ENCODE measurements at places on chromosomes 4 and X.

DNA sequence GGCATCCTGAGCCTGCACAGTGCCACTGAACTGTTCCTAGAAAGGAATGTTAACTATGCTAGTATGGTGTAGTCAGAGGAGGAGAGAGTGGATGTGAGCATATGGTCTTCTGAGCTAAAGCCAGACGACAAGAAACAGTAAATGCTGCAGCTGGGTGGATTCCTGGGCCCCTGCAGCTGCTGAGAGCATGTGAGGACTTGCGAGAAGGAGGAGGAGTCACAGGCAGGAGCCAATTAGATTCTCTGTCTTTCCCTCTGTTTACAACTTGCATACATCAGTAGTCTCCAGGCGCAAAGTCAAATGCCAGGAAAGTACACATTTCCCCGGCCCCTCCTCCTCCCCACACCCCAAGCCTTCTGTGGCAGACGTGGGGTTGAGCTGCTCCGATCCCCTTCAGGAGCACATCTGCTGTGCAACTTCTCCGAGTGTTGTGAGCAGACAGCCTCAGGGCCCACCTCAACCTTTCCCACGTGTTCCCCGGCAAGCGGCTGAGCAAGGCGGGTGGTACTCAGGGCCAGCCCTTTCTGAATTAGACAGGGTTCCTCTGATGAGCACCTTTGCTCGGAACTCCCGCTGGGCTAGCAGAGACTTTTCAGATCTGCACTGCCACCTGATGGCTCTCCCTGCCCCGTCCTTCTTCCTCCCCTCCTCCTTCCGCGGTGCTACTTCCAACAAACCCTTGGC is 108.7 kb upstream of the ATP6AP2 start:
- DNase-seq = peak; percentile 22

DNA sequence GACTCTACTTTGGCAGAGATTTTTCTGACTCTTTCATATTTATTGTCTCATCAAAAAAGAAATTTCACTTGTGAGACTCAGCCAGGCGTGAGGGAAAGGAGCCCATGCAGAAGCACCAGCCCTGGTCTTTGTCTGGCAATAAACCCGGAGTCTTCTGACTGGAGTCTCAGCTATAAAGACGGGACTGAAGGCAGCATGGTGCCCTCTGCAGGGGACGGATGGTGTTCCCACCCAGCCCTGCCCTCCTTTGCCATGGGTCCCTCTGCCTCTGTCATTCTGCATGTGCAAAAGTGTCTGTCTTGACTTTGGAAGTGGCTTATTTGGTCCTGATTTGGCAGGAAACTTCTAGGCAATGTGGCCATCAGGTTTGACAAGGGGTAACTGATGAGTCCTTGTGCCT is 14.2 kb downstream of the ZNF185 start:
- DNase-seq = no peak

DNA sequence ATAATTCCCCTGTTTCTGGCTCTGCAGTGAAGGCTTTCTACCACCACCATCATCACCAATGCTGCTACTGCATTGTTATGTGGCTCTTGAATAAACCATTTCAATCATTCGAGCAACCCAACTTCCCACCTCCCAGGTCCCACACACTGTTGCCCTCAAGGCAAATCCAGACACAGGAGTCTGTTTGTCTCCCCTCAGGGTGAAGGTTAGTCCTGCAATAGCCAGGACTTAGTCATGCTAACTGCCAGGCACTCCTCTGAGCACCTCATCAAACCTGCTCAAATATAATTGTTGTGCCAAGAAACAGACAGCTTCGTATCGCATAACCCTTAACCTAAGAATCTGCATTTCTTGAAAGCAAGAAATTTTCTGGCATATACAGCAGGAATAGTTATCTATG is 213.2 kb downstream of the KDR start:
- no peak for DNase-seq

DNA sequence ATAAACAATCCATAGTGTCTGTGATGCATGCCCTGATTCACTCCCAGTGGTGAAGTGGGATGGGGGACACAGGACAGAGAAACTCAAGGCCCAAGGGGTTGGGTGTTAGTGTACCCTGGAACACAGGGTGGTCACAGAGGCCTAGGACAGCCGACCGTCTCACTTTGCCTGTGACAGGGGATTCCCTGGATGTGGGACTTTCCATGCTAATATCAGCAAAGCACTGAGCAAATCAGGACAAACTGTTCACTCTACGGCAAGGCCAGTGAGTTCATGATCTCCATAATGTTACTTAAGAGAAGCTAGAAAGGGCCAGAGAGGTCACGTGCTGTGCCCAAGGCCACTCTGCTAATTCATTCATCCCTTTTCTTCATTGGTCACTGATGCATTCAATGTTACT is 158.7 kb upstream of the RBPJ start:
- DNase-seq = peak; percentile 33

DNA sequence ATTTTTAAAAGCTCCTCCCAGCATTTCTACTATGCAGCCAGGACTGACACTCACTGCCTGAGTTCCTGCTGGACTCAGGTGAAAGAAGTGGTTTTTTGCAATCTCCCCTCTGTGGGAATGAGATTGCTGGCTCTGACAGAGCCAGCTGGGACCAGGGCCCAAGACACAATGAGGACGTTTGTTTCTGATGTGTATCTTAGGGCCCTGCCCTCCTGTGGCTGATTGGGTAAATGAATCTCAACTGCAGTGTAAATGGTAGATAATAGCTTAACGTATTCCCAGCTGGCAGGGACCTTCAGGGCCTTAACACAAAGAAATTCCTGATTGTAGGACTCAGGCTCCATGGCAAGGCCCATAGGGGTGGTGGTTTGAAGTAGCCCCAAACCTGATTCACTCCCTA is 85.8 kb upstream of the PRPS1 start:
- peak; percentile 37 for DNase-seq

DNA sequence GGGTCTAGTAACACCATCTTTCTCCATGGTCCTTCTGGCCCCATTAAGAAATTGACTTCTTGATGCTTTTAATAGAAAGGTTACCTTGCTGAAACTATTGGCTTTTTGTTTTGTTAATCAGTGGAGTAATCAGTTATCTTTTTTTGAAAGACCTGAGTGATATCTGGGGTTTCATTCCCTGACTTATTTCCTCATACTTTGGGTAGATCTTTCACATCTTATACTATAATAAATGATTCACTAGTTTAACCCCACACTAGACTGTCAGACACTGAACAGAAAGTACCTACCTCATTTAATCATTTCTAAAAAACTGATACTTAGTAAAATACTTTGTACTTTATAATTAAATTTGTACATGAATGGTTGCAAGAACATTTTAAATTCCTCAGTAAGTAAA is 1021.1 kb downstream of the STIM2 start:
- DNase-seq = no peak

DNA sequence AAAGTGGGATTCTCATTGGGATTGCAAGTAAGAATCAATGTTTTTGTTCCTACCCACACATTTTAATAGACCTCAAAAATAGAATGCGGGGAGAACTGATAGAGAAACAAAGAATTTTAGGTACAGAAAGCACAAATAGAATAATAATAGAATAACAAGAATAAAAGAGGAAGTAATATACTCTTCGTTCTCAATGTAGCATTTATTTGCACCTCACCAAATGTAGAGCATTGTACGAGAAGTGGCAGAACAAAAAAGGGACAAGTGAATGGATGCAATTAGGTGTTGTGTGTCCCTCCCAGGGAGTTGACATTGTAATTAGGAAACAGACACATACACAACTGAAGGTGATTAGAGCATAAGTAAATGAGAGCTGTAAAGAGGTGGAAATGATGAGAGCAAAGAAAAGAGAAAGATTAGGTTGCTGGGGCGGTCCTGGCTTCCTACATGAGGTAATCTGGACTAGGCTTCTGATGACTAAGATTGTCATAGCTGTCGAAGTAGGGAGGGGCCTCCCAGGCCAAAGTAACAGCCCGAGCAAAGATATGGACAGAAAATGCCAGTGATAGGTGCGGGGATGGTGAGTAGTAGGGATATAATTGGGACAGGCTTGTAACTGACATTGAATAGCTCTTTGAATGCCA is 10.4 kb downstream of the RAB9A start:
- DNase-seq = no peak

GRCh38 chrX:104254442-104255115 is at the start of gene ESX1:
ESX1 (minus strand) TSS chrX:104254933; CDS start chrX:104254849, 84 bp downstream.
- no peak for DNase-seq

GRCh38 chr4:155653052-155653451 is 13.6 kb upstream of the GUCY1A1 start:
- no peak for DNase-seq

- DNase-seq = no peak
Measured at GRCh38 chrX:120731386-120731785, 101.5 kb upstream of the C1GALT1C1 start.

DNA sequence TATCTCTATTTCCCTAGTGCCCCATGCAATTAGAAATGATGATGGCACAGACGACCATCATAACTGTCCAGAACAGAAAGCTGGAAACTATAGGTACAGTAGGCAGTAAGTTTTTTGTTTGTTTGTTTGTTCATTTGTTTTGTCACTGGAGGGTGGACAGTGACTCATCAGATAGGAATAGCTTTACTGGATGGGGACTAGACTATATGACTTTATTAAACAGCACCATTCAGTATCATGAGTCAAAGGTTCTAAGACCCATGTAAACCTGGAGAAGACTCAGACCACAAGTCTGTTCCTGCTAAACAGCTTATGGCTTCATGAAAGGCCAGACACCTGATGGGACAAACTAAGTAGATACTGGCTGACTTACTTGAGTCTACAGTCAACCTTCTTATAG is 38.4 kb downstream of the PLAC1 start:
- no peak for DNase-seq

GRCh38 chrX:20139966-20140365 is 1.7 kb downstream of the EIF1AX start:
- DNase-seq = no peak

- no peak for DNase-seq
Measured at GRCh38 chr4:152255437-152255836, 280.5 kb downstream of the FBXW7 start.

DNA sequence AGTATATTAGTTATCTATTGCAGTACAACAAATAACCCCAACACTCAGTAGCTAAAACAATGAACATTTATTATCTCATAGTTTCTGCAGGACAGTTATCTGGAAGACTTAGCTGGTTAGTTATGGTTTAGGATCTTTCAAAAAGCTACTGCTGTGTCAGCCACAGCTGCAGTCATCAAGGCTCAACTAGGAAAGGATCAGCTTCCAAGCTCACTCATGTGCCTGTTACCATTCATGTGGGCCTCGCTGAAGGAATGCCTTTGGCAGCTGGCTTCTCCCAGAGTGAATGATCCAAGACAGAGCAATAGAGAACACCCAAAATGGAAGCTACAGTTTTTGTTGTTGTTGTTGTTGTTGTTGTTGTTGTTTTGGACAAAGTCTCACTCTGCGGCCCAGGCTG is 13.5 kb upstream of the PRSS48 start:
- no peak for DNase-seq

Measured in cerebellar cortex (tissue), 1 donor.